Activated T-cell treated with anti-CD3 and anti-CD28 coated beads for 24 hours (primary cell): ENCODE measurements at places on chromosomes 1 and 21.
A peak's percentile ranks its signal among the peaks of the same experiment; 100 is the strongest.

- DNase-seq = peak; percentile 20
Measured at GRCh38 chr1:1406101-1406820, 832 bp downstream of the MRPL20 start.

GRCh38 chr1:234858722-234859121, 248.7 kb upstream of the IRF2BP2 start:
- no peak for DNase-seq

GRCh38 chr21:45629046-45629981, 14.2 kb upstream of the PCBP3 start:
- DNase-seq = no peak

DNA sequence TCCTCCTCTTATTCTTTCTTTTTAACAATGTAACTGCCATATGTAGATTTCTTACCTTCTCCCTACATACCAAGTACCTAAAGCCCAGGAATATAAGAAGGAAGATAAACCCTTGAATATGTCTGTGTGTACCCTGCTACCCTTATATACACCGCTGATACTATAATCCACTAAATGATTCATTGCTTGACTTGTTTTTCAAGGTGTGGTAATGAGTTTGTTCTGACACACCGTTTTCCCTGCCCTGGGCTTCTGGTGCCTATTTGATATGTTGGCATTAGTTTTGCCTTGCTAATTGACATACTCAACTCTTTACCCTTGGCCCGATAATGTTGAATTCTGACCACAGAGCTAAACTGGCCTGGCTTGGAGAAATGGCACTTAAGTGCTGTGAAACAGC, 64.3 kb downstream of the IL23R start:
- no peak for DNase-seq

- DNase-seq = no peak
Measured at GRCh38 chr21:32064281-32064910, 191.6 kb downstream of the HUNK start.

DNA sequence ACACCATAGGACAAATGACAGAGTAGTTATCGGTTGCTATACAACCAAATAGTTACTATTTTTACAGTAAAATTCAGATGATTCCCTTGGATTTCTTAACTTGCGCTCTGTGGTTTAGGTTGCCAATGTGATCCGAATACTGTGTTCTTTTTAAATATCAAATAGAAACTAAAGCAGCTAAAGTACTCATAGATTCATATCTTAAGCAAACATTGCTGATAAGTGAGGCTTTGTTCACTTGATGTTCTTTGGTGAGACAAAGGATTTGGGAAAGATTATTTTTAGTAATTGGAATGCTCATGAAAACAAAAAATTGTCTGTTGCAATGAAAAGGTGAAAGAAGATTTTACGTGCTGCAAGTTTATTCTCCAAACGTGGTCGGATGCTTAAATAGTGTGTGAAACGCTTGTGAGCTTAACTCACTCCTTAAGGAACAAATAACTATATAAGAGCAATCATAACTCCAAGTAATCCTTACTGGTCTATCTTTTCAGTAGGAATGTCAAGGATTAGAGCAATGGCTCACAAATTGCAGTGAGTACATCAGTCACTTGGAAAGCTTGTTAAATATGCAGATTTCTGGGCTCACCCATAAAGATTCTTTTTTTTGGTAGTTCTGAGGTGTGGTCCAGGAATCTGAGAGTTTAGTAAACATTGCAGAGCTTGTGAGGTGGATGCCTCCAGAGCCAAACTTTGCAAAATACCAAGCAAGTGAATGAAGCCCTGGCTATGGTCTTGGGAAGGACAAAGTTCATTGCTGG, 31.8 kb upstream of the PDC start:
- DNase-seq = no peak

DNA sequence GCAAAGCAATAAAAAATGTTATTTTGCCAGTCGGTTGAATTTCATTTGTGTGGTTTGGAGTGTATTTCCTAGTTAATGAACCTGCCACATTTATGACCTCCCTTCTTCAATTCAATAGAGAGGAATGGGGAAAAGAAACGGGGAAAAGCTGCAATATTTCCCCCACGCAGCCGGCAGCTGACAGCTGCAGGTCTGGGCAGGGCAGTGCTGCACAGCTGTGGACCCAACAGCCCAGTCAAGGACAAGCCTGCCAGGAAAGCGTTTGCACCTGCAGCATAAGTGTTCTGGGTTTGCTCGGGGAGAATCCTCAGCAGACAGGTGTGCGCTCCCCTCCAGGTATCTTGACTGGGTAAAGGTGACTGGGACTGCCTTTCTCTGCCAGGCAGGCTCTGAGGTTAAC, 53.4 kb downstream of the FBXO2 start:
- no peak for DNase-seq
